Thoracic aorta (tissue), 2 donors: ENCODE measurements at places on chromosomes 16 and 17.

DNA sequence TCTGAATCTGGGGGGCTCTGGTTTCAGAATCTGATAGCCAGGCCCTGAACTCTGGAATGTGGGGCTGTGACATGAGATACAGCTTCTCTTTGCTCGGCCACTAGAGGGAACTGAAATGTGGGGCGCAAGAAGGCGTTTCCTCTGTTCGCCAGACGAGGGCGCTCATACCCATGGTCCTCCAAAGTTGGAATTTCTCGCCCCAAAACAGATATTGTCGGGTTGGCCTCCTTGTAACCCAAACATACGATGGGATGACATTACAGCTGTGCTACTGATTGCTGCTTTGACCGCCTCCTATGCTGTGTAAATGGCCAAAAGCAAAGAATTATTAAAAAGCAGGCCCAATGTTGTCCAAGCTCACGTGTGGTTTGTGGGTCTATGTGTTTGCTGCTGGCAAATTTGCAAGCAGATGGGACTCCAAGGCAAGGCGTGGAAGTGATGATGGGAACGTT lies 13.1 kb upstream of the MSI2 start:
- DNase-seq = no peak

DNA sequence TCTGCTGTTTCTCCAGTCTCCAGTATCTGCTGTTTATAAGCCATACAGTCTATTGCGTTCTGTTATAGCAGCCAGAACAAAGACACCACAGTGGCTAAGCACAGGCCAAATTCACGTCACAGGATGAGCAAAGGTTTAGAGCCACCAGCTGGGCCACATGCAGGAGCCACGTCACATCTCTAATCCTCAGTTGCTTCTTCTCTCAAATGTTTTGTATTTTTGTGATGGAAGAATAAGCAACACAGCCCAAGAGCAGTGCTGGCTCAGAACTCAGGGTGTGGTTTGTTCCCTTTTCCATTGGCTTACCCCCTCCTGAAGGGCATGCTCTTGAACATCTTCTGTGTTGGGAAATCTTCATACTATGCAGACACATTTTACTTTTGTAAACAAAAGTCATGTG lies 309.4 kb upstream of the CDH5 start:
- no peak for DNase-seq

- DNase-seq = no peak
Observed at GRCh38 chr17:43327421-43327820, 71.4 kb upstream of the ARL4D start.

DNA sequence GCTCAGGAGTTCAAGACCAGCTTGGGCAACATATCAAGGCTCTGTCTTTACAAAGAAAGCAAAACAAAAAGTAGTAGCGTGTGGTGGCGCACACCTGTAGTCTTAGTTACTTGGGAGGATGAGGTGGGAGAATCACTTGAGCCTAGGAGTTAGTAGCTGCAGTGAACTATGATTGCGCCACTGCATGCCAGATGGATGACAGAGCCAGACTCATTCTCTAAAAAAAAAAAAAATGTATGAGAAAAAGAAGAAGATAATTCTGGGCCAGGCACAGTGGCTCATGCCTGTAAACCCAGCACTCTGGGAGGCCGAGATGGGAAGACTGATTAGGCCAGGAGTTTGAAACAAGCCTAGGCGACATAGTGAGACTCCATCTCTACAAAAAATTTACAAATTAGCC lies 28.5 kb downstream of the STAT5B start:
- DNase-seq = no peak

GRCh38 chr16:86580063-86580790 lies 1.9 kb downstream of the FOXL1 start:
- no peak for DNase-seq

GRCh38 chr16:62968-63391 lies 9.4 kb downstream of the SNRNP25 start:
- DNase-seq = no peak

DNA sequence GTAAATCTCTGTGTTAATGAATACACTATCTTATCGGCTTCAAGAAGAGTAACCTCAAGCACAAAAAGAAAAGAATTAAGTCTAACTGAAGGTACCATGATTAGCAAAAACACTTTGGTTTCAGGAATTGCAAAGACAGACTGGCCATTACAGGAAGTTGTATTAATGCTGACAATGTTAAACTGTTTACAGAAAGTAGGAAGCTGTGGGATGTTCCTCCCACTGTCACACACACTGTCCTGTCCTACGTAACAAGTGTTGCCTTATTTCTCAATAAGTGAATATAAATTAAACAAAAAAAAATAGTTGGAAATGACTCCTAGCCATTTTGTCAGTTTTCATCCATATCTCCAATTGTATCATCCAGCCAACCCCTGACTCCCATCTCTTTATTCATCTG lies 8.6 kb downstream of the GNA13 start:
- no peak for DNase-seq

DNA sequence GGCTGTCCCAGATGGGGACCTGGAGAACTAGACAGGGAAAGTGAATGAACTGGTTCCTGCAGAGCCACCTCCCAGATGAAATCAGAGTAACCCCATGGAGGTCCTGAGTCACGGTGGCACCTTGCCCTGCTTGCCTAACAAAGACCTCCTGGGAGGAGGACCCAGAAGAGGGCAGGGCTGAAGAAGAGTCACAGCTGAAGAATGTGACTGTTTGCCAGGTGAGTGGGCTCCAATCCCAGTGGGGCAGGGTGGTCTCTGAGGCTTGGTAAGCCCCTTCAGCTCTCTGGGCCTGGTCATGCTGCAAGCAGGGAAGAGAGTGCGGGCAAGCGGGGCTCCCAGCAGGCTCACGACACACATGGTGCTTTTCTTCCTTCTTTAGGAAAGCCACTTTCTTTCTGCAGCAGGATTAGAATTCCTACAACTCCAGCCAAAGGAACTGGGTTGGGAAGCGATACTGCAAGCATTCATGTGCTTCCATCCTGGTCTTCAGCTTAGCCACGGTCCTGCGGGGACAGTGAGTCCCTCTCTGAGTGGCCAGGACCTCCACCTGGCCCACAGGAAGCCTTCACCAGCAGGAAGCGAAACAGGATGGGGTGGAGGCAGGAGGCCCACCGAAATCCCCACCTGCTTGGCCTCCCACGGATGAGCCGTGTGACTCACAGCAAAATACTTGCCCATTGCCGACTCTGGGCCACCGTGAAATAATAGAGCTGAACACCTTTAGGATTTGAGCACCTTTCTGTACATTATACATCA lies 4.3 kb downstream of the C16orf74 start:
- no peak for DNase-seq

DNA sequence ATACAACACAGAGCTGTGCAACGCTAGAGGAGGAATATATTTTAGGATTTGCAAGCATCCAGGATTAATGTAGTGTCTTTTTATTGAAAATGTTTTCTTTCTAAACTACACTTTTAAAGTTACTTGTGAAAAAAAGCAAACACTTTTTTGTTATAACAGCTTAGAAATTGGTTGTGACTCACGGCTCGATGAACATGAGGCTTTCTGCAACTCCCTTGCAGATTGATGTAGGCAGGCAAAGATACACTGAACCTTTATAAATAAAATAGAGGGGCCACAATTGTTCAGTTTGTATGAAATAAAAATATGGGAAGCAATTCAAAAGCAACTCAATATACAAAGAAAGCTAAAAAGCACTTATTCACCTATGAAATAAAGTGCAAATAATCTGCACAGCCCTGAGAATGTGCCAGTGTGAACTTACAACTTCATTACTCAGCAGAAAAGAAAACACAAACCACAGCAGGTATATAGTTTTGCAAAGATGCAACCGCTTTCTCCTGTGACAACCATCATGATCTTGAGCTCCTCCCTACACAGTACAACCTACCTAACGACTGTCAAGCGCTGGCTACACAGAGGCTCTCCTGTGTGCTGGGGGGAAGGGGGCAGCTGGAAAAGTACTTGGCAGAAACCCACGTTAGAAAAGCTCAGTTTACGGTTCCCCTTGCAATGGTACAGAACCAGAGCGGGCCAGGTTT lies 948 bp downstream of the LUC7L start:
- no peak for DNase-seq

- no peak for DNase-seq
Observed at GRCh38 chr16:57660715-57661463, 7.2 kb upstream of the ADGRG3 start.

GRCh38 chr17:16971458-16972338 lies at the start of gene TNFRSF13B:
Gene TNFRSF13B, minus strand, starts transcription at chr17:16972118. Its CDS starts 43 bp downstream, at chr17:16972075.
- DNase-seq = no peak

DNA sequence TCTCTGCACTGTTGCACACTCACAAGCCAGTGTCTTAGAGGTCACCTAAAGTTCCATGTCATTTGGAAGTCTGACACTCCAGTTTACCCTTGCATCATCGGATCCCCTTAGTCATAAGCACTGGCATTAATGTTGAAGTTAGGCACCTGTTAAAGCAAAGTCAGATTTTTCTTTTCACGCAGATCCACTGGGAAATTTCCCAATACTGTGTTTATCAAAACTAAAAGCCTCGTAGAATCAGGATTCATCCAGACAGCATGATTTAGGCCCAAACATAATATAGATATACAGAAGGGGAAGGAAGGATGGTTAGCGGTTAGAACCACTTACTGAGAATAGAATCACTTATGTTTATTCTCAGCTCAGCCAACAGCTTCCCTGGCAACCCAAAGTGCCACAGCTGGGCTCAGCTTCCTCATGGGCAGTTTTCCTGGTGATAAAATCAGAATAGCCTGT lies 30.1 kb upstream of the HAPSTR1 start:
- DNase-seq = no peak

DNA sequence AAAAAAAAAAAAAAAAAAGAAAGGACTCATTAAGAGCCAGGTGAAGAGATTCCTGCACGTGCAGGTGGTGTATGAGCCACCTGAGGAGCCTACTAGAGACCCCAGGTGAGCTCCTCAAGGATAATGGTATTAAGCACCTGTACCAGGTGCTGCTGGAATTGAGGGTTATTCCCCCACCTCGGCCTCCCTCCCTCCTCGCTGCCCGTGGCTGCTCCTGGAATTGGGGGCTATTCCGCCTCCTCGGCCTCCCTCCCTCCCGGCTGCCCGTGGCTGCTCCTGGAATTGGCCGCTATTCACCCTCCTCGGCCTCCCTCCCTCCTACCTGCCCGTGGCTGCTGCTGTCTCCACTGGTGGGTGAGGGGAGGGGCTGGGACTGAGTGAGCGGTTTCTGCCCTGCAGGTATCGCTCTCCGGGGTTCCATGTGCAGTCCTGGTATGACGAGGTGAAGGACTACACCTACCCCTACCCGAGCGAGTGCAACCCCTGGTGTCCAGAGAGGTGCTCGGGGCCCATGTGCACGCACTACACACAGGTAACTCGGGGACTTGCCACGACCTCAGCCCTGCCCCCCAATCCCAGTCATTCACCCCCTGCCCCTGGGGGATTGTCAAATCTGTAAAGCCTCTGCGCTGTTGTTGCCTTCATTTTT lies 29.3 kb downstream of the CRISPLD2 start:
- no peak for DNase-seq

GRCh38 chr17:43698678-43699437 lies 37.1 kb upstream of the MEOX1 start:
- no peak for DNase-seq

GRCh38 chr16:14263011-14263410 lies 191.9 kb downstream of the MRTFB start:
- DNase-seq = no peak

GRCh38 chr16:85167589-85168537 lies 55.6 kb upstream of the CIBAR2 start:
- no peak for DNase-seq

DNA sequence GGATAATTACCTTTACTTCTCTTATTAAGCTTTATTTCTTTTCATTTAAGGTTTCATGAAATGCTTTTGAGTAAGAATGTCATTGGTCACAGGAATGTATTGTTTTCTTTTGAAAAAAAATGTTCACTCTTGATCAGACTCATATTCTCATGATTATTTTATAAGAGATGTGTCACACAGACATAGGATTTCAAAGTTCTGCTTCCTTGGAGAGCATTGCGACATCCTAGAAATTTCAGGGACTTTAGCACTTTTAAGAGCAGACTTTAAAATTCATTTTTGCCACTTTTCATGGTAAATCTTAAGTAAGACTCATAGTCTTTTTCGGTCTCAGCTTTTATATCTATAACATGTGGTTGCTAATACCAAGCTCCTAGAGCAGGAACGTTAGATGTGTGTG lies 314.7 kb downstream of the CDH8 start:
- DNase-seq = no peak
